ENCODE measurements at places on chromosomes 3 and 15. TPM values are rescaled to one million over a fixed set of nuclear protein-coding genes. Genes with fewer than 3 reads are reported as not detected.

Gene MB21D2
- 17.7 TPM for total RNA-seq

Gene ANKRD34C
- not detected for total RNA-seq

Gene TMIE
- total RNA-seq, result not detected

DNA sequence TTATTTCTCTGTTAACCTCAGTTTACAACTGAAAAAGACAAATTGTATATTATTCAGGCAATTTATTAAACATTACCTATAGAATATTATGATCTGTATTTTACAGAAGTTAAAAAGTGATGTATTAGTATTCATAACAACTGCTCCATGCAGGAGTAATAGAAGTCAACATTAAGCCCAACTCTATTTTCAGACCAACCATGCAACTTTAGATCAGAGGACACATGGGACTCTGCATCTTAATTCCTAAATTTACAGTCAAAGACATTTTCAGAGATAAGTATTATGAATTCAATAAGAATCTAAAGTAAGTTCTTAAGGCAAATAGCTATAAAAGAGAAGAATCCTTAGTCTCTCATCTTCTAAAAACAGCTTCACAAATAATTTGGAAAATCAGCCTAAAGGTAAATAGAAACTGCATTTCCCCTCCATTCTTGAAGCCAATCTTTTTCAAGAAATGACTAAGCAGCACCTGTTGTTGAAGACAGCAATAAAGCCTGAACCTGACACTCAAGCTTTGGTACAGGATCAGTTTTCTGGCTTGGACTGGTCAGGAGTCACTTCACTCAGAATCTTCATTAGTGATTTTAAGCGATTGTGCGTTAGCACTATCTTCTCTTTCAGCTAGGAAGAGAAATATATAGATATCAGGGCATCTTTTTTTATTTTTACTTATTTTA is 23.0 kb downstream of the OIP5 start:
- peaks cover 32% of the 10 kb centered on the region for H3K36me3 ChIP-seq
- H3K4me3 ChIP-seq, result no peak overlapping the region
- peaks cover 3% of the 10 kb centered on the region for H3K4me1 ChIP-seq

DNA sequence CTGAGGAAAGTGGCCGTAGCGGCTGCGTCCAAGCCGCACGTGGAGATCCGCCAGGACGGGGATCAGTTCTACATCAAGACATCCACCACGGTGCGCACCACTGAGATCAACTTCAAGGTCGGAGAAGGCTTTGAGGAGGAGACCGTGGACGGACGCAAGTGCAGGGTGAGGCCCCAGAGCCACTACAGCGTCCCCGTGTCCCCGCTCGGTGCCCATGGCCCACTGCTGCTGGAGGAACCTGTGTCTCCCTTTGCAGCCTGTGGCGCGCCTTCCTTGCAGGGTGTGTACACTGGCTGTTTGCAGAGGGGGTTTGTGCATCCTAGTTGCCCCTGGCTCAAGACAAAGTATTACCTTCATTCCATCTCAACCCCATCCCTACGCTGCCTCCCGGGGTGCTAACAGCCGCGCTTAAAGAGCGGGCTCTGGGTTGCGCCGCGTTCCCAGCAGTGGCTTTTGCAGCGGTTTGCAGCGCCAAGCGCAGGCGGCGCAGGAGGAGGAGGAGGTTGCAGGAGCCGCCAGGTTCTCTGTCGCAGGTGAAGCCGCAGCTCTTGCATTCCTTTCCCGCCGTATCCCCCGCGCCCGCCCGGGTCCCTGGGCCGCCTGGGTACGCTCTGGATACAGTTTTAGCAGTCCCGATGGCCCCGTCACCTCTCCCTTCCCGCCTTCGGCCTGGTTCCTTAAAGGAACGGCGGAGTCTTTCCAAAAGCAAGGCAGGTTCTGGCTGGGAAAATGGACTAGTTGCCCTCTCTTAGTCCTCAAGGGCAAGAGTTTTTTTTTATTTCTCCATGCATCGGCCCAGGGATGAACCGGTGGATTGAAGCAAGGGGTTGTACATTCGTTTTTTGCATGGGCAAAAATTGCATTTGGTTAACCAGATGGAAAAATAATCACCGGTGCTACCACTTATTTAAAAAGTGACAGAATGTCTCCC is 1.2 kb downstream of the CRABP1 start:
- H3K27ac ChIP-seq, result no peak overlapping the region
- H3K27me3 ChIP-seq, result peaks cover 55% of the 10 kb centered on the region
- no peak overlapping the region for H3K4me3 ChIP-seq
- no peaks in the 10 kb centered on the region for H3K36me3 ChIP-seq
- no peaks in the 10 kb centered on the region for H3K4me1 ChIP-seq

- no peak overlapping the region for H3K4me3 ChIP-seq
- H3K27ac ChIP-seq, result no peak overlapping the region
- H3K36me3 ChIP-seq, result no peaks in the 10 kb centered on the region
- H3K4me1 ChIP-seq, result no peaks in the 10 kb centered on the region
- peaks cover 2% of the 10 kb centered on the region for H3K27me3 ChIP-seq
Measured at GRCh38 chr3:139770577-139770976, 92.8 kb upstream of the NMNAT3 start.

- H3K27ac ChIP-seq, result peak overlapping the region; percentile 98
- H3K36me3 ChIP-seq, result peaks cover 49% of the 10 kb centered on the region
- H3K27me3 ChIP-seq, result no peaks in the 10 kb centered on the region
- H3K4me1 ChIP-seq, result peaks cover 45% of the 10 kb centered on the region
Measured at GRCh38 chr3:129182390-129183185, 1.1 kb downstream of the CNBP start.

GRCh38 chr3:52097851-52098507 is 41.6 kb upstream of the DUSP7 start:
- DNase-seq, result no peak
- no peaks in the 10 kb centered on the region for H3K27me3 ChIP-seq
- H3K27ac ChIP-seq, result no peak overlapping the region

- H3K4me1 ChIP-seq, result no peaks in the 10 kb centered on the region
- no peak for DNase-seq
- peaks cover 3% of the 10 kb centered on the region for H3K27me3 ChIP-seq
- H3K4me3 ChIP-seq, result no peak overlapping the region
- no peak overlapping the region for H3K27ac ChIP-seq
Measured at GRCh38 chr3:37441689-37442088, 267.3 kb upstream of the LRRFIP2 start.

DNA sequence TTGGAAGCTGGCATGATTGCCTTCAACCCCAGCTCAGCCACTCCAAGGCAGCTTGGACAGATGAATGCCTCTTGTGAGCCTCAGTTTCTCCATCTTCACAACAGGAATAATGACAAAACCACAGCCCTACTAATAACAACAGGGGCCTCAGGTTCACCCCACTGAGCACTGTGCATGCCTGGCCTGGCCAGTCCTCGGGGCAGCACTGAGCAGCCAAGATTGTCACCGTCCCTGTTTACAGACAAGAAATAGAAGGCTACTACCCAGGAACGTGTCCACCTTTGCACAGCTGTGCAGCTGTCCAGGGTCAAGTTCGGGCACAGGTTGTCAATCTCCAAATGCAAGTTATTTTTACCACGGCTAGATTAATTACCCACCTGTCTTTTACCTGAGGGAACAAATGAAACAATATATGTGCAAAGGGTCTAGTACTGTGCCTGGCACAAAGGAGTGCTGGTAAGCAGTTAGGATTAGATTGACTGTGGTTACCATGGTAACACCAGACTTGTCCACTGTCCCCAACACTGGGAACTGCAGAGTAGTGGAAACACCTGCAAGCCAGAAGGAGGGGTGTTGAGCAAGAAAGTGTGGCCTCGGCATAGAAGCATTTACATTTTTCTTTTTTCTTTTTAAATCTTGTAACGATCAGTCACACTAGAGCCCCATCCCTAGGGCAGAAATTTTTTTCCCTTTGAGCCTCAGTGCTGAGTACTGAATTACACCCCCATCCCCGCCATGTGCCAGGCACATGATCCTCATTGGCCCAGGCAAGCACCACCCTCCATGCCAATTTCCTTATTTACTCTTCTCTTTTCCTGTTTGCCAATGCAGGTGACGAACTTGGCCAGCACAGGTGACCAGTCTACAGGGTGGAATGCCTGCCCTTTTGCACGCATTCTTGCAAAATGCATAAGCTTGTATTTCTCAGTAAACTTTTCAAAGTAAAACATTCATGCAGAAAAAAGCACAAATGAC is 66.3 kb upstream of the SLC6A6 start:
- DNase-seq, result no peak
- no peaks in the 10 kb centered on the region for H3K27me3 ChIP-seq
- H3K36me3 ChIP-seq, result no peaks in the 10 kb centered on the region
- no peak overlapping the region for H3K27ac ChIP-seq

- H3K36me3 ChIP-seq, result no peaks in the 10 kb centered on the region
- H3K4me3 ChIP-seq, result no peak overlapping the region
- no peak for DNase-seq
- peaks cover 1% of the 10 kb centered on the region for H3K27me3 ChIP-seq
- no peak overlapping the region for H3K27ac ChIP-seq
Measured at GRCh38 chr3:13260259-13261103, 159.6 kb downstream of the NUP210 start.

DNA sequence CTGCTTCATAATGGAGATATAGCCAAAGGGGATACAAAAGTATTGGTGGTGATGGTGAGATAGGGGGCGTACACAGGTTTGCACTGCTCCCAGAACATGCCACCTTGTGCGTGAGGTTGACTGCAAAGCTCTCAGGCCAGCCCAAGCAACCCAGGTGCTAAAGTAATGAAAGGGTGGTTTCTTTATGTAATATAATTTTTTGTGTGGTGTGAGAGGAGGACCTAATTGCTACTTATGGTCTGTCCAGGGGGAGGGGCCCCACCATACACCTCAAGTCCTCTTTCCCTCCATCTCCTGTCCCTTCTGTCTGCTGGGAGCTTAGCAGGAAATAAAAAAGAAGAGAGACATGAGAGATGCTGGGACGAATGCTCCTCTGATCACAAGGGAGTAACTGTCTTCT is 53.8 kb downstream of the STARD5 start:
- H3K27me3 ChIP-seq, result peaks cover under 1% of the 10 kb centered on the region
- DNase-seq, result no peak
- H3K4me3 ChIP-seq, result no peak overlapping the region
- peaks cover 30% of the 10 kb centered on the region for H3K4me1 ChIP-seq
- H3K27ac ChIP-seq, result no peak overlapping the region

GRCh38 chr3:53739966-53740365 is 106.3 kb downstream of the CHDH start:
- peaks cover 8% of the 10 kb centered on the region for H3K4me1 ChIP-seq
- no peak overlapping the region for H3K4me3 ChIP-seq
- no peak overlapping the region for H3K27ac ChIP-seq
- peaks cover 2% of the 10 kb centered on the region for H3K36me3 ChIP-seq

DNA sequence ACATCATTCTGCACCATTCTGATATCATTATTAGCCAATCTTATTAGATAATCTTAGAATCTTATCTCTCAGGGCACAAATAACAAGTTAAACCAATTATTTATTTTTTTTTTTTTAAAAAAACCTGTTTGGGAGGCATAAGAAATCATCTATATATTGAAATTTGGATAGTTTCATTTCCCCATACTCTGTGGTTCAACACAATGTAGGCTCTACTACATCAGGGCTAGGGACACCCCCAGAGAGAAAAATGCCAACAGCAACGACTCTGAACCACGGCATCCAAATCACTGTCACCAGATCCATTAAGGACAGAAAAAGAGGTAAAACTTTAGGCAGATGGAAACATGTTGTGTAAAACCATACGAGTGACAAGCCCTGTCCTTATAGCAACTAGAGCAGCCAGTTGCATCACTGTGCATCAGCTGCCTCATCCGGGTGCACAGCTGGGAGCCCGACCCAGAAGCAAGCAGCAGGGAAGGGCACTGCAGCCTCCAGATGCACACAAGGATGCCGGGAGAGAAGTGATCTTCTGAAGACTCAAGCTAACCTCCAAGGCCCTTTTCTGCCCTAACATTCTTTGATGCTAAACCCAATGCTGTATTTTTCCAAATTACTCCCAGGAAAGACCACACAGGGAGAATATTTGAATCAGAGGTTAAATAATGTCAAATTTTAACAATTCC is 381.1 kb downstream of the CTNNB1 start:
- no peak overlapping the region for H3K4me3 ChIP-seq
- no peak overlapping the region for H3K27ac ChIP-seq
- no peaks in the 10 kb centered on the region for H3K4me1 ChIP-seq
- H3K36me3 ChIP-seq, result no peaks in the 10 kb centered on the region
- peaks cover 2% of the 10 kb centered on the region for H3K27me3 ChIP-seq

- DNase-seq, result no peak
- H3K4me3 ChIP-seq, result no peak overlapping the region
- no peaks in the 10 kb centered on the region for H3K36me3 ChIP-seq
- H3K27me3 ChIP-seq, result no peaks in the 10 kb centered on the region
Measured at GRCh38 chr3:153967260-153967659, 153.9 kb upstream of the ARHGEF26 start.

DNA sequence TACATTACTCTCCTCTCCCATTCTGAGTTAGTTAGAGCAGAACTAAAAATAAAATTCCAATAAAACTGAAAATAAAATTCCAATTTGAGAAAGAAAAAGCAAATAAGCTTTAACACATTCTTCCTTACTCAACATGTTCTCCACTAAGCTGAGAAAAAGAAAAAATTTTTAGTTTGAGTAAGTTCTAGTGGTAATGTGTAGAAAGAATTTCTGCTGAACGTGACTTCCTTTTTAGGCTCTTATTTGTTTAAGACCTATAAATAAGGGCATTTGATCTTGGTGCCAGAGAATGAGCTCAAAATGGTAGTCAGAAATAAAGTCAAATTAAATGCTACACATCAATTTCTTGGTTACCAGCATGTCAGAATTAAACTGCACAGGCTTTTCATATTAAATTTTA is 57.6 kb upstream of the ABHD10 start:
- no peak for DNase-seq
- H3K36me3 ChIP-seq, result no peaks in the 10 kb centered on the region
- no peak overlapping the region for H3K4me3 ChIP-seq
- H3K27me3 ChIP-seq, result peaks cover 7% of the 10 kb centered on the region

DNA sequence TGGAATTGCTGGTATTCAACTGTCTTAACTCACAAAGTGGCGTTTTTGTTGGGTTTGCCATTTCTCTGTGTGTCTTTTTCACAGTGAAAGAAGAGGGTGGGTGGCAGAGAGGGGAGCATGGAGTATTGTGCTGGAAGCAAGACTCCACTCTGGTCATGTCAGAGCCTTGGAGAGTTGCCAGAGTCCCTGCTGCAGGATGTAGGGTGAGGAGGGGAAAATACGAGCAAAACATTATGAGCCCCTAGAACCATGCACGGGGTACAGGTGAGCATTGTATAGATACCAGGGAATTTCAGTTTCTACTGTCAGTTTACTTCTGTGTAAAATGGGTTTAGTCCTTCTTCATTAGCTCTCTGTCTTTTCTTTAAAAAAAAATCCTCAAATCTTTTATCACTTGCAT is 249.9 kb downstream of the CACNA2D3 start:
- no peak for DNase-seq
- no peaks in the 10 kb centered on the region for H3K4me1 ChIP-seq
- no peak overlapping the region for H3K4me3 ChIP-seq
- no peaks in the 10 kb centered on the region for H3K36me3 ChIP-seq
